ENCODE measurements at places on chromosomes 5 and 9.

GRCh38 chr5:11222169-11222568 lies 461.1 kb upstream of the DAP start:
- no peak for DNase-seq

DNA sequence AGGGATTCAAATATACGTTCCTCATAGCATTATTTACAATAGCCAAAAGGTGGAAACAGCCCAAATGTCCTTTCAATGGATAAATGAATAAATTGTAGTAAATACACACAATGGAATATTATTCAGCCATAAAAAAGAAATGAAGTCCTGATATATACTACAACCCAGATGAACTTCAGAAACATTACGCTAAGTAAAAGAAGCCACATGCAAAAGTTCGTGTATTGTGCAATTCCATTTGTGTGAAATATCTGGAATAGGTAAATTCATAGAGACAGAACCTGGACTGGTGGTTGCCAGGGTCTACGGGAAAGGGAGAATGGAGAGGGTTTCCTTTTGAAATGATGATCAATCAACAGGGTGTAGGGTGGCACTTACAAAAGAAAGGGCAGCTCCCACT lies 12.5 kb upstream of the ARSI start:
- no peak for DNase-seq

DNA sequence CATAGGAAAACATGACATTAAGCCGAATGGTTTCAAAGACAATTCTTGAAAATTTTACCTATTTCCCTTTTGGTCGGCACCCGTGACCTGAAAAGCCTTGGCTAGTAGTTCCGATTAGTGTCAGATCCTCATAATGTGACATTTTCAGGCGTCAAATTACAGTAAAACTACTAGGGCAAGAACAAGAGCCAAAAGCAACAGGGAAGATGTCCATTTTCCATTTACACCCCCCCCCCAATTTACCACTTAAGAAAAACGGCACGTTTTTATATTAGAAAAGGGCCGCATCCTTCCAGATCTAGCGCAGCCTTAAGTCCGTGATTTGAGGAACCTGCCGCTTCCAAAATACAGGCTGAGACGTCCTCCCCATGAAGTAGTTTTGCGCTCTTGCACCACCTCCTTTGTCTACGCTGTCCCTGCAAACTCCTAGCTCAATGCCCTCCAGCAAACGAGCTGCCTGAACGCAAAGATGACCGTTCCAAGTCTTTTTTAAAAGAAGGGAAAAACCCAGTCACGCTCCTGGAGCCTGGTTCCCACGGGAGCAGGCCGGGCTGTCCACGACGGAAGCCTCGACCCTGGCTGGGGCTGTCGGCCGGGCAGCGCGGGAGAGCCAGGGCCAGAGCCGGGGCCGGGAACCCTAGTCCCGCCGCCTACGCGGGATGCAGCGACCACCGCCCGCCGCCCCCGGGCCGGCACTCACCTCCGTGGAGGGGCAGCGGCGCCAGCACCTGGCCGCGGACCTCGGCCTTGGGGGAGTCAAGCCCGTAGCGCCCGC lies 616 bp downstream of the RNF130 start:
- peak; percentile 45 for DNase-seq

GRCh38 chr9:91837981-91838731 lies 111.9 kb downstream of the ROR2 start:
- no peak for DNase-seq

DNA sequence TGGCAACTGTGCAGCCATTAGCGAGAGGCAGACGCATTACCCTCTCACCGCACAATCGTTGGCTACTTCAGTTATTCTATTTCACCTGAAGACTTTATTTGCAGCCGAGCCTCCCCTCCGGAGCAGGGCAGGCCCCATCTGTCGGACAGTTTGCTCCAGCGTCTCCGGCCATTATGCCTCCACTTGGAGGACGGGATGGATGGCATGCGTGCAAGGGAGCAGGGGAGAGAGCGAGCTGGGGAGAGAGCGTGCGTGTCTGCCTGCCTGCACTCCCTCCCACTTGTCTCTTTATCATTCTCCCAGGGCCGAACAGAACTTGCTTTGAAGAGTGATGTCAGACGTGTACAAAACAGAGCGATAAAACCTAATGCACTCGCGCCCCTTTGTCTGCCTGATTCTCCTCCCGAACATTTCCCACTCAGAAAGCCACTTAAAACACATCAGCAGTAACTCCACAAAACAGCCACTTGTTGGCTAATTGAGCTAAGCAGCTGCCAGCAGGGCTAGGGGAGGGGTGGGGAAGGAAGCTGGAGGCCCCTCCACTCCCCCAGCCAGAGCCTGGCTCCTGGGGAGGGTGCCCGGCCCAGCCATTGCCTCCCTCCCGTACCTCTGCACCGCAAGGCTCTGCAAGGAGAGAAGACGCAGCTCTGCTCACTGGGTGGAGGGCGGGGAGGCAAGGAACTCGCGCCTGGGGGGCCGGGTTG lies 43.4 kb upstream of the FUBP3 start:
- DNase-seq: no peak

Measured in hippocampal formation (tissue), 2 donors.